ENCODE measurements at places on chromosomes 4 and X. TPM values are rescaled to one million over a fixed set of nuclear protein-coding genes. Genes with fewer than 3 reads are reported as not detected.

The NSUN7 gene
- polyA plus RNA-seq: 0.18 TPM

DNA sequence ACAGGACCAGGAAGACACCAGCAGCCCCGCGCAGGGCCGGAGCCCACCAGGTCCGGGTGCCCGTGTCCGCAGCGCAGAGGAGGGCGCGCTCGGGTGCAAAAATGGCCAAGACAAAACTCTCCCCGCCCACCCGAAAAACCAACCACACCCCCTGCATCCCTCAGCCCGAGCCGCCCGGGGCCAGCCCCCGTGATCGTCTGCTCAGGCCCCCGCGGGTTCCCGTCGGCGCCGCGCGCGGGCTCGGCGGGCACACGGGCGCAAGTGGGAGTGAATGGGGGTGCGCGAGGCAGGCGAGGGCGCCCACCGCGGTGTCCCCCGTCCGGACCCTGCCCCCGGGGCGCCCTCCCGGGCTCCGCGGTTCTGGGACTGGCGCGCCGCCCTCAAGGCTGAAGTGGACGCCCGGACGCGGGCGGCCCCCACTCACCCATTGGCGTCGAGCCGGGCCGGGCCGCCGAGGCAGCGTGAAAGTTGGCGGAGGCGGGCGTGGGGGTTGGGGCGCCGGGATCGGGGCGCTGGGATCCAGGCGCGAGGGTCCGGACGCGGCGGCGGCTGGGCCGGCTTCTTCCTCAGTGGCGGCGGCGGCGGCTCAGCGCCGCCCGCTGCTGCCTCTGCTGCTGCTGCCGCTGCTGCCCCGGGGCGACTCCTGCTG, 393 bp downstream of the SH3KBP1 start:
- no peak for DNase-seq

The CLDN2 gene
- polyA plus RNA-seq: not detected

GRCh38 chrX:68703846-68704245, 56.4 kb downstream of the STARD8 start:
- DNase-seq: no peak

DNA sequence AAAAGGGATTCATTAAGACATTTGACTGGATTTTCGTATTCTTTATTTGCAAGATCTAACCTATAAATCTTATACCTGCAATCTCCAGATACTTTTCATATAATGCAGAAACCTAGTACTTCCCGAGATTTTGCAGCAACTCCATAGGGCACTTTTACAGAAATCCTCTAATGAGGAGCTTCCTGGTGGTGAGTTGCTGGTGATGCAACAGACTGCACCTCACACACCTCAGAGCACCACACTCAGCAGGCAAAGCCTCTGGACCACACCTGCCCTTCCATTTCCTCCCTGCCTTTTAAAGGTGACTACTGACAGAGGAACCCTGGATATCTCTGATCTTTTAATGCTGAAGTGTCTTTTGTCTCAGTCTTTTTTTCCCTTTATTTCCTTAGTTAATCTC, 289.4 kb downstream of the TRAM1L1 start:
- DNase-seq: no peak

Measured in BJ (cell line).